ENCODE measurements at places on chromosomes 13 and 19.
A peak's percentile ranks its signal among the peaks of the same experiment; 100 is the strongest.

DNA sequence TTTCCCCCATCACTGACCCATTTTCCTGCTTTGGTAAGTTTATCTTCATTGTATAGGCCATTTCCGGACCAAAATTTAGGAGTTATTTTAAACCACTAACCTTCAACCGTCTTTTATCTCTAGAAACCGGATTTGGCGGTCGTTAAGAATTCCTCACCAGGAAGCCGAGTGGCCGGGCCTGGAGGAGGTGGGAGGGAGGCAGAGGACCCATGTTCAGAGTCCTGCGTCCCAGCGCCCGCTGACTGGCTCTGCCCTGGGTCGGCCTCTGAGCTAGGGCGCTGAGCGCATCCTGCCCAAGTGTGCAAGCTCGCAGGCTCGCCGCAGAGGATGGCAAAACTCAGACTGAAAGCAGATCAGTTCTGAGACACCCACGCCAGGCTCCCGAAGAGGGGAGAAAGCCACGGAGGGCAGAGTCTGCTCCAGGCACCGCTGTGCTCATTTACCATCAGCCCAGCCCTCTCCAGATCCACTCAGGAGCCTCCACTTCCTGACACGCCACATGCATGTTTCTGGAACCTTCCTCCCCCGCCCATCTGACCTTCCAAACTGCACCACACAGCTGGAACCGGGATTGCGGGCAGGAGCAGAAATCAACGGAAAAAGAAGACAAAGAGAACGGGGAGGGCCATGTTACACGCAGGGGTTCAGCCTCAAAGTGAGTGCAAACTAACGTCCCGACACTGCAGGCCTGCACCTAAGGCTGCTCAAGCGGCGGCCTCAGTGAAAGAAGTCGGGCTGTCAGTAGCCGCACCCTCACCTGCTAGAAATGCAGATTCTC lies 8.3 kb downstream of the COL4A1 start:
- no peak for DNase-seq

GRCh38 chr13:105139048-105139379 lies 1396.4 kb downstream of the EFNB2 start:
- DNase-seq: no peak

GRCh38 chr19:48044561-48044960 lies 682 bp upstream of the CABP5 start:
- DNase-seq: no peak

- no peak for DNase-seq
Measured at GRCh38 chr19:2902590-2903218, 2.0 kb downstream of the ZNF57 start.

DNA sequence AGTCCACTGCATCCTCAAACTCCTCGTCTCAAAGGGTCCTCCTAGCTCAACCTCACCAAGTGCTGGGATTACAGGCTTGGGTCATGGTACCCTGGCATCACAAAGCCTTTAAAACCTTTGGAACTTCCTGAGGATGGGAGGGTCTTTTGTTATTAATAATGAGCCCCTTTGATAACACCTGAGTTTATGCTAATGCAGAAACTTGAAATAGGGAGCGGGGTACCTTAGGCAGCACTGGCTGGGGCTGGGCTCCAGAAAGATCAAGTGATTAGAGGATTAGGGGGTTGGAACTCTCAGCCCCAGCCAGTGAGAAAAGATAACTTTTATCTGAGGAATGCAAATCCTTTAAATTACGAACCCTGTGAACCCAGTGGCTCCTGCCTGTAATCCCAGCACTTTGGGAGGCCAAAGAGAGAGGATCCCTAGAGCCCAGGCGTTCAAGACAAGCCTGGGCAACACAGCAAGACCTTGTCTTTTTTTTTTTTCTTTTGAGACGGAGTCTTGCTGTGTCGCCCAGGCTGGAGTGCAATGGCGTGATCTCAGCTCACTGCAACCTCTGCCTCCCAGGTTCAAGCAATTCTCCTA lies 9.3 kb upstream of the PSPC1 start:
- DNase-seq: no peak

DNA sequence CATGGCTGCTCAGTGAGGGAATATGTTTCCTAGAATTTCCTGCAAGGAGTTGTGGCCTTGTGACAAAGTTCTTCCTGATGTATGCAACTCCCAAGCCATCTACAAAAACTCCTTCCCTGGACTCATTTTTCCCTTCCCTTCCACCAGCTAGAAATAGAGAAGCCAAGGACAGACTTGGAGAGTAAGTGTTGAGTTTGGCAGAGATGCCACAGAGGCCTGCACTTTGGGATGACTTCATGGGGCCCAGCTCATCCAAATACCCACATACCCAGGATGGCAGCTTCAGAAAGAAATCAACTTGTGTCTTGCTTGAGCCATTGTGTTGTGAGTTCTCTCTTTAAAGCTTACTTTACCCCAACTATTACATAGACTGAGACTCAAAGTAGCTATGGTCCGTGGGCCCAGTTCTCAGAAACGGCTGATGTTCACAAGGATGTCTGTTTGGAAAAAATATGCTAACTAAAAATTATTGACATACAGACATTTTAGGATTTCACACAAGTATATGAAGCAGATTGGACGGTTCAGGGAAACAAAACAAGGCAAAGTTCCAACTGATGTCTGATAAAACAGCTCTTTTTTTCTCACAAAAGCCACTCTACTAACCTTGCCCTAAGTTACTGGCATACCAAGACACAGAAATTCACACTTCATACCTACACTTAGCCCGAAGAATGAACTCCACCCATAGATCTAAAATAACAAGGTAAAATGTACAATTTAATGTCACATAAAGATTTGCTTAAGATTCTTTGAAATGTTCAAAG lies 107.9 kb downstream of the NALCN start:
- no peak for DNase-seq

DNA sequence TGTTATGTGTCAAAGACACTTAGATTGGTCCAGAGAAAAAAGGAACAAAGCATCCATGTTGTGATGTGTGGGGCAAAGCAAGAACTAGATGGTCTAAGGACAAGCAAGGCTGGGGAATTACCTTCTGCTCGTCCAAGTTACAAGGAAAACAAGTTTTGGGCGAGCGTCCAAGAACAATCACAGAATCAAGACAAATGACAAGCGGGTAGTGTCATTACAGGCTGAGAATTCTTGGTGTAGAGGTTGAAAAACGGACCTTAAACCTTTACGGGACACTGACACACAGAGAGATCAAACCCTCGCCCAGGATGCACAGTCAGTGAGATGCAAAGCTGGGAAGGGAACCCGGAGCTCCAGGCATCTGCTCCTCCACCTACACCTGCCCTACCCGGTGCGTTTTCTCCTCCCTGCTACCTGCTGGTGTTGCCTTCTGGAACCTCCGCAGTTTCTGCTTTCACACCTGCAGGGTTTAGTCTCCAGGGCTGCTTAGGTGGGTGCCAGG lies 515 bp upstream of the ZNF324B start:
- DNase-seq: peak; percentile 64

GRCh38 chr19:21221693-21222092 lies 79.9 kb downstream of the ZNF431 start:
- DNase-seq: no peak

DNA sequence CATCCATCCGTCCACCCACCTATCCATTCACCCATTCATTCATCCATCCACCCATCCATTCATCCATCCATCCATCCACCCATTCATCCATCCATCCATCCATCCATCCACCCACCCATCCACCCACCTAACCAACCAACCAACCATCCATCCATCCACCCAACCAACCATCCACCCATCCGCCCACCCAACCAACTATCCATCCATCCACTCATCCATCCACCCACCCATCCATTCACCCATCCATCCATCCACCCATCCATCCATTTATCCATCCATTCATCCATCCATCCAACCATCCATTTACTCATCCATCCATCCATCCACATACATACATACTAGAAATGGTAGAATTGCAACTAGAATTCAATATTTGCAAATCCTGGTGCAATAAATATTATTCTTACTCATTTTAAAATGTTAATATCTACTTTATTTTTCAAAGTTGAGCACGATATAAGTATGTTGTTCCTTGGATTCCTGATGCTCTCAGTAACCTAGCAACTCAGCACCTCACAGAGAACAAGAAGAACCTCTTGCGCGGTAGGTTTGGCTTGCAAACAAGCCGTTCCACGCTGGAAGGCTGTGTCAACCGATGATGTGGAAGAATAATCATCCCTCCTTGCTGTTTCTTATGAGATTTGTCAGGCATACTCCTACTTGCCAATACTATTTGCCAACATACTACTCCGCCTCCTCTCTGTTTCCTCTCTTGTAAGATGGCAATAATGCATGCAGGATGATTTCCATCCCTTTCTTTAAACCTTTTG lies 111.7 kb downstream of the GNG7 start:
- no peak for DNase-seq

DNA sequence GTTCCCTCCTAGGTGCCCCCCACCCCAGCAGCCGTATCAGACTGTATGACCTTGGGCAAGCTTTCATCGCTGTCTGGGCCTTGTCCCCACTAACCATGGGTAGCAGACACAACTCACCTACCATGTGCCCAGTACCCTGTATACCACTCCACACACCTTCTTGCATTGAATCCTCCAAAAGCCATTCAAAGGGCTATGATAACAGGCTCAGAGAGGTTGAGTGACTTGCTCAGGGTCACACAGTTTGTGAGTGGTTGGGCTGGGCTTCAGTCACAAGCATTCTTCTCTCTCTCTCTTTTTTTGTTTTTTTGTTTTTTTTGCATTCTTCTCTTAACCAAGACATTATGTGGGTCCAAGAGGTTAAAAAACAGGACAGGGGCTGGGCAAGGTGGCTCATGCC lies 2.6 kb downstream of the RASAL3 start:
- no peak for DNase-seq

DNA sequence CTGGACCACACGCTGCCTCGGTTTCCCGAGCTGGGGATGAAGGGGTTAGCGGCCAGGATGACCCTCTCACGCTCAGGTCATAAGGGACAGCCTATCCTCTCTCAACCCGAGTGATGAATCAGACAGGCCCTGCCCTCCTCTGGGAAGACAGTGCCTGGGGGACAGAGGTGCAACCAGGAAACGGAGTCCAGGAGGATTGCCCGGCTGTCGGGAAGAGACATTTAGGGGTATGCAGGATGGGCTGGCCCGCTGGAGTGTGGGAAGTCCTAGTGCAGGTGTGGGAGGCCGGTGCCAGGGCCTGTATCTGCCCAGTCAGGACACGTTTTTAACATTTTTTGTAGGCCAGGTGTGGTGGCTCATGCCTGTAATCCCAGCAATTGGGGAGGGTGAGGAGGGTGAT lies 8.3 kb downstream of the LSM7 start:
- no peak for DNase-seq

DNA sequence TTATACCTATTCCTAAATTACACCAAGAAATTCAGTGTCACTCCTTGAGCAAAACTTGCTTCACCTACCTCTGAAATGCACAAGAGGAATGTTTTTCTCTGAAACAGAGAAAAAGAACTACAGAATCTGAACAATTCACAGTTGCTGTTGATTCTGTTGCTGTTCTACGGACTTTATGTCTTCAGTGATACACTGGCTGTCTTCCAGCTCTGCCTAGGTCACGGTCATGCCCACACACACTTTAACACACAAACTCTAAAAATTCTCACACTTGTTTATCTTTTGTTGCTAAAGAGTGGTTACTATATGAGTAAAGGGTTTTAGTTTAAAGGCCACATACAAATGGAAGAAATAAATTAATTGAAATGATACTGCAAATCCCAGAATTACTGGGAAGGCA lies 124.4 kb upstream of the SPRY2 start:
- no peak for DNase-seq

DNA sequence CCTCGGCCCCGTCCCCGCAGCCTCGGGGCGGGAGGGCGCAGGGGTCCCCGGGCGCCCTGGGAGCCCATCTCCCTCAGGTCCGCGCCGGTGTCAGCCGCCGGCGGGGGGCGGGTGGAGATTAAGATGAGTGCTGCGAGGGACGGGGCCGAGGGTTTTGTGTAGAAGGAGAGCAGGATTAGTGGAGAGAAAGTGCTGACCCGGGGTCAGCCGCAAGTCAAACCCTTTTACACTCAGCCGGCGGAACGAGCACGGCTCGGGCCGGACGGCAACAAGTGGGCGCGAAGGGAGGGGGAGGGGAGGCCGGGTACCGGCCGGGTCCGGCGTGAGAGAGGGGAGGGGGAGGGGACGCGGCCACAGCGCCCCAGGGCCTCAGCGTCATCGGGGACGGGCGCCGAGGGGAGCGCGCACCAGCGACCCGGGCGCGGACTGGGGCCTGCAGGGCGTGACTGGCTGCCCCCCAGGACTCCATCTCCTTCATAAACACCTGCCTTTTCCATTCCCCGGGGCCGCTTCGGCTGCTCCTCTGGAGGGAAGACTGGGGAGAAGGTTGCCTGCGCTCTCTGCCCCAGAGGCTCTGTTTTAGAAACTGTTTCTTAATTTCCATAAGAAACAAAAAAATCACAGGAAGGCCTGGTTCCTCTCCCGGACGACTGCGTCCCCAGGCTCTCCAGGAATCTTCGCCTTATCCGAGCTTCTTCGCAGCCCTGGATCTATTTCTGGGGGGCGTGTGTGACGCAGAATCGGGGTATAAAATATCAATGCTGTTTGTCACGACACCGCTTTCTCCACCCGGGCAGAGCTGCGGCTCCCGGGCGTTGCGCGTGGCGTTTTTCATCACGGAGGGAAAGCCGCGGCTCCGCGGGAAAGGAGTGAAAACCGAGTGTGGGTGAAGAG lies 6.5 kb downstream of the SOX1 start:
- no peak for DNase-seq

DNA sequence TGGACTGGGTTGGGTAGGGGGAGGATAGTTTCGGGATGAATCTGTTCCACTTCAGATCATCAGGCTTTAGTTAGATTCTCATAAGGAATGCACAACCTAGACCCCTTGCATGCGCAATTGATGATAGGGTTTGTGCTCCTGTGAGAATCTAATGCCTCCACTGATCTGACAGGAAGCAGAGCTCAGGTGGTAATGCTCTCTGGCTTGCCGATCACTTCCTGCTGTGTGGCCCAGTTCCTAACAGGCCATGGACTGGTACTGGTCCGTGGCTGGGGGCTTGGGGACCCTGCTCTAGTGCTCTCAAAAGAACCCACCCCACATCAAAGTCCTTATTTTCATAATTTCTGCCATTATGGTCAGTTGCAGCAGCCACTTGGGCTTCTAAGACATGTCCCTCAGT lies 30.1 kb downstream of the DNAJC3 start:
- DNase-seq: no peak

GRCh38 chr13:80497978-80498377 lies 157.1 kb upstream of the SPRY2 start:
- no peak for DNase-seq

DNA sequence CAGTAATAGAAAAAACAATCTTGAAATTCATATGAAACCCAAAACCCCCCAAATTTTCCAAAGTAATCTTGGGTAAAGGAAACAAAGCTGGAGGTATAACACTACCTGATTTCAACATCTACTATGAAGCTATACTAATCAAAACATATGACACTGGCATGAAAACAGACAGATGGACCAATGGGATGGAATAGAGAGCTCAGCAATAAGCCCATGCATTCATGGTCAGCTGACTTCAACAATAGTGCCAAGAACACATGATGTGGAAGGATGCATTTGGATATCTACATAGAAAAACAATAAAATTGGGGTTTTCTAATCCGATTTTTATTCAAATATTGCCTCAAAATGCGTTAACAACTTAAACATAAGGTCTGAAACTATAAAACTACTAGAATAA lies 32.2 kb upstream of the ZNF766 start:
- DNase-seq: no peak

- no peak for DNase-seq
Measured at GRCh38 chr13:39040206-39040605, 1.9 kb downstream of the NHLRC3 start.

- DNase-seq: no peak
Measured at GRCh38 chr13:111031531-111031961, 83.6 kb upstream of the ARHGEF7 start.

GRCh38 chr13:94272038-94272437 lies 207.4 kb downstream of the DCT start:
- no peak for DNase-seq

GRCh38 chr13:80196756-80197155 lies 144.2 kb downstream of the SPRY2 start:
- DNase-seq: no peak
